ENCODE measurements at places on chromosomes 1 and 21. TPM values are rescaled to one million over a fixed set of nuclear protein-coding genes. Genes with fewer than 3 reads are reported as not detected.

CELA2B gene
- polyA plus RNA-seq, result not detected

TCHHL1 gene
- not detected for polyA plus RNA-seq

SIM2 gene
- 6.5 TPM for polyA plus RNA-seq

ILDR2 gene
- polyA plus RNA-seq, result 1.5 TPM

GRCh38 chr1:116737020-116737854 is 17.0 kb upstream of the CD2 start:
- peak; percentile 74 for DNase-seq

- DNase-seq, result no peak
Measured at GRCh38 chr1:157085421-157085820, 14.2 kb downstream of the ETV3L start.

DNA sequence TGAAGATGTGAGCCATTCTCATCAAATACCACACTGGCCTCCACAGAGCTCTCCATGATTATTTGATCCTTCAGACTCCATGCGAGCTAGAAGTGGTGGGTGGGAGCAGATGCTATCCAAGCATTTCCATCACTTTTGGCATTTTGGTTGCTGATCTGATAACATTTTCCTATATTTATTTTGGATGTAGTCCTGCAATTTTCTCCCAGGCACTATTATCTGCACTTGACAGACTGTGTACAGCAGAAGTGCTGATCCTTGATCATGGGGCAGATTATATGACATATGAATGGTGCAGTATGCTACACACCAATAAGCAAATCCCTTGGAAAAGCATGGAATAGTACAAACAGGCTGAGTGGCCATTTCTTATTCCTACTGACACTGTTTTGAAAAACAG is 167.6 kb upstream of the LRRC7 start:
- no peak for DNase-seq

DNA sequence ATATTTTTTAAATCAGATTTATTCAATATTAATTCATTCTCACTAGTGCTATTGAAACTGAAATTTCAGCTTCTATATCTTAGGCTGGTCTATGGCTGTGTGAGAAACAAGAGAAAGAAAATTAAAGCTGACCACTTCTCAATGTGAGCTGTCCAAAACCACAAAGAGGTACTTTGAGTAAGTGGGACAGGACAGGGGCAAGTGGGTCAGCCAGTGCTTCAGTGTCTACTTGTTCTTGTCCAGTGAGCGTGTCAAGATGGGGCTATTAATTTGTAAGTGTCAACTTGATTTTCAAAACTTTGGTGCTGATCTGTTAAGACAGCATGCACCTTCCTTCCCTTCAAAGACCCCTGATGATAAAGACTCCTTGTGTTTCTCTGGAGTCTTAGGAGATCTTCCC is 533.9 kb downstream of the PLPP3 start:
- no peak for DNase-seq

- DNase-seq, result no peak
Measured at GRCh38 chr21:46081022-46081861, 16.7 kb upstream of the COL6A2 start.

DNA sequence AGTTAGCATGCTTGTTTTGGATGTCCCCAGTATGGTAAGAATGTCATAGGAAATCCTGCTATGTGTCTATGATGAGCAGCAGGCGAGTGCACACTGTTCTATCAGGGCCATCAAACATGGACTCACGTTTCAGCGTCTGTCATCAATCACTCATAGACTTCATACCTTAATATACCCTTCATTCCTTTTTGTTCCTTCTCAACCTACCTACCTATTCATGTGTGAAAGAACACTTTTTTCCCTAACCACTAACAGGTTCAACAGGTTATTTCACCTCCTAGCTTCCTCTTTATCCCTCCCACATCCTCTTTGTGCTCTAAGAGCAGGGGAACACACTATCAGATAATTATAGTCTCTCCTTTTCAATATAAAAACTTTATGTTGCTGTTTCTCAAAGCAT is 300.6 kb downstream of the TM2D1 start:
- DNase-seq, result no peak

DNA sequence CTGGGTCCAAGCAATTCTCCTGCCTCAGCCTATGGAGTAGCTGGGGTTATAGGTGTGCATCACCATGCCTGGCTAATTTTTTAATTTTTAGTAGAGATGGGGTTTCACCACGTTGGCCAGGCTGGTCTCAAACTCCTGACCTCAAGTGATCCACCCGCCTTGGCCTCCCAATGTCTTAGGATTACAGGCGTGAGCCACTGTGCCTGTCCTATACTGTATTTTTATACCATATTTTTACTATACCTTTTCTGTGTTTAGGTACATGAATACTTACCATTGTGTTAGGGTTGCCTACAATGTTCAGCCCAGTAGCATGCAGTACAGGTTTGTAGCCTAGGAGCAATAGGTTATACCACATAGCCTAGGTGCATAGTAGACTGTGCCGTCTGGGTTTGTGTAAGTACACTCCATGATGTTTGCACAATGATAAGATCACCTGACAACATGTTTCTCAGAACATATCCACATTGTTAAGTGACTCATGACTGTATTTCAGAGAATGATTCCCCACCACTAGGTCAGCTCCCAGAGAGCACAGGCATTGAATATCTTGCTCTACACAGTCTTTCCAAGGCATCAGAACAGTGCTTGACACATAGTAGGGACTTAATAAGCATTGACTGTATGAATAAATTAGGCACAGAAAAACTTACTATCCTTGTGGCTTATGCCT is 6.0 kb upstream of the CITED4 start:
- no peak for DNase-seq

GRCh38 chr1:167926486-167926997 is 9.9 kb upstream of the DCAF6 start:
- DNase-seq, result no peak

DNA sequence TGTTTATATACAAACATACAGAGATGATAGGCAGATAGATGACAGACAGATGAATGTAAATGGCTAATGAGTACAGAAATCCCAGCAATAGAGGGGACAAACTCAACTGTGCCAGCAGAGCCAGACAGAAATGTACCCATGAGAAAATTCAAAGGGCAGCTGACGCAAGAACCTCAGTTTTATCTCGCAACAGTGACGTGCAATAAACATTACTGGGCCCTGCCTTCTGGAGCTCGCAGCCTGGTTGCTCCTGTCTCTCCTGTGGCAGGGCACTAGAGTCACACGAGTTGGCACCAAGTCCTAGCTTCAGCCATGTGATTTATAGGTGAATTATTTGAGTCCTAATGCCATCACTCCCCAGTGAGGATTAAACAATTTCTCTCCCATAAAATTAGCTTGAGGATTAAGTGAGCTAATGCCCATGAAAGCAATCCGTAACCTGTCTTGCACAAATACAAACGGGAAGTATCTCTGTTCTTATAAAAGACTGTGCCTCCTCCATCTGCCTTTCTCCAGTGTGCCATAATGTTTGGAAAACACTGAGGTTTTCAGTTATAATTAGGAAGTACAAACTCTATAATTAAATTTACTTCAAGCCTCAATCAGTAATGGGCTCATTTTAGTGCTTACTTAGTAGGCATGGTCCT is 50.7 kb downstream of the VAV3 start:
- no peak for DNase-seq

GRCh38 chr21:28548291-28548690 is 444.4 kb downstream of the LTN1 start:
- DNase-seq, result no peak

DNA sequence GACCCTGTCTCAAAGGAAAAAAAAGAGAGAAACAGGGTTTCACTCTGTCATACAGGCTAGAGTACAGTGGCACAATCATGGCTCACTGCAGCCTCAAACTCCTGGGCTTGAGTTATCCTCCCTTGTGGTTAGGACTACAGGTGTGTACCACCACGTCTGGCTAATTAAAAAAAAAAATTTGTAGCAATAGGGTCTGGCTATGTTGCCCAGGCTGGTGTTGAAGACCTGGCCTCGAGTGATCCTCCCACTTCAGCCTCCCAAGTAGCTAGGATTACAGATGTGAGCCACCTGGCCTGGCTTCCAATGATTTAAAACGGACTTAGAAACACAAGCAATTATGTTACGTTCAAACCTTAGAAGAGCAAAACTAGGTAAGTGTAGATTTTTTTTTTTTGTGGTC is 22.1 kb downstream of the GOLPH3L start:
- DNase-seq, result no peak

GRCh38 chr1:212967801-212968200 is 17.5 kb downstream of the VASH2 start:
- peak; percentile 34 for DNase-seq

DNA sequence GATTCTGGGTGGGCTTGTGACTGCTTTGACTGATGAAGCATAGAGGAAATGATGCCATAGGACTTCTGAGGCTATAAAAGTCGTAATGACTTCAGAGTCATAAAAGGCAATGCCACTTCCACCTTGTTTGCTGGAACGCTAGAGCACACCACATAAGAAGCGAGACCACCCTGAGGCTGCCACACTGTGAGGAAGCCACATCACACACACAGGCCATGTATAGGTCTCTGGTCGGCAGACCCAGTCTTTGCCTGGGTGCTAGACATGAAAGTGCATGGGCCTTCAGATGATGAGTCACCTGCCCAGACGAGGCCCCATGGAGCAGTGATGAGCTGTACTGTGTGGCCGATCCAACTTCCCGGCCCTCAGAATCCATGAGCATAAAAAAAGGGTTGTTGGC is 14.2 kb upstream of the KANK4 start:
- peak; percentile 58 for DNase-seq

GRCh38 chr1:222877854-222878253 is 63.0 kb downstream of the DISP1 start:
- no peak for DNase-seq

GRCh38 chr1:98949166-98949565 is 55.5 kb downstream of the PLPPR5 start:
- DNase-seq, result no peak

DNA sequence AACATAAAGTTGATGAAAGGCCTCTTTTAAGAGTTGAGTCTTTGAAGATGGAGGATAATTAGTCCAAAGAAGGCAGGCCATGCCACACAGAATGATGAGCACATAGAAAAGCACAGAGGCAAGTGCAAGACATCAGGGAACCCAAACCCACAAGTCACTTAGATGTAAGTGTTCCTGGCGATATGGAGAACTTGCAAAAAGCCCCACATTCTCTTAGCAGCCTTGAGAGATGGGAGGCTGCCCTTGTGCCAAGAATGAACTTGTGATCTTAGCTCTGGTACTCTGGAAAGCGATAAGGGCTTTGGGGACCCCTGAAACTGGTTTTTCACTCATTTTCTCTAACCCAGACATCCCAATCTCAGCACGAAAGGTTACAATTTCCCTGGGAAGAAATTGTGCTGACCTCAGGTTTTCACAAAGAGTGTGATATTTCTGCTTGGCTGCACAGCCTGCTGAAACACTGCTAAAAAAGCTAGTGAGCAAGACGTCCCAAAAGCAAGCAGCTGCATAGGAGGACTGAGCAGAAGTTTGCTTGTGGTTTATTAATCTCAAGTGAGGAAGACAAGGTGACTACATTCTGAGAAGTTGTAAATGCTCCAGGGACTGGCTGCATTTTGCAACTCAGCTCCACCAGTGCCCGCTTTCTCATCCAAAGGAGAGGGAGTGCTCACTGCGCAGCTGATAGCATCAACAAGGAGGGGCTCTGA is 496.9 kb upstream of the CAMK1G start:
- DNase-seq, result peak; percentile 18

GRCh38 chr1:1153874-1154273 is 19.8 kb upstream of the TTLL10 start:
- no peak for DNase-seq

DNA sequence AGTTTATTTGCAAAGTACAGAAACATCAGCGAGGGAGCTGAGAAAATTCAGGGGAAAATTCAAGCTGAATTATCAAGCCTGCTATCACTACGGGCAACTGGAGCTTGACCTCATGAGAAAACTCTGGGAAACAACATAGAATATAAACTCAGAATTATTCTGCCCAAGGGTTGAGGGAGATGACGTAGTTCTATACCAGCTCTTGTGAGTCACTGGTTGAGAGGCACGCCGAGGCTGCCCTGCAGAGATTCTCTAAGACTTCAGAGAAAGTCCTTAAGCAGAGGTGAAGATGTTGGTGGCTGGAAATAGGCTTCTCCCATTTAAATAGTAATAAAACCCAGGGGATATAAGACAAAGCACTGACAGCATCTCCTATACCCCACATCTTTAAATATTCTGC is 12.3 kb downstream of the SYDE2 start:
- DNase-seq, result no peak

DNA sequence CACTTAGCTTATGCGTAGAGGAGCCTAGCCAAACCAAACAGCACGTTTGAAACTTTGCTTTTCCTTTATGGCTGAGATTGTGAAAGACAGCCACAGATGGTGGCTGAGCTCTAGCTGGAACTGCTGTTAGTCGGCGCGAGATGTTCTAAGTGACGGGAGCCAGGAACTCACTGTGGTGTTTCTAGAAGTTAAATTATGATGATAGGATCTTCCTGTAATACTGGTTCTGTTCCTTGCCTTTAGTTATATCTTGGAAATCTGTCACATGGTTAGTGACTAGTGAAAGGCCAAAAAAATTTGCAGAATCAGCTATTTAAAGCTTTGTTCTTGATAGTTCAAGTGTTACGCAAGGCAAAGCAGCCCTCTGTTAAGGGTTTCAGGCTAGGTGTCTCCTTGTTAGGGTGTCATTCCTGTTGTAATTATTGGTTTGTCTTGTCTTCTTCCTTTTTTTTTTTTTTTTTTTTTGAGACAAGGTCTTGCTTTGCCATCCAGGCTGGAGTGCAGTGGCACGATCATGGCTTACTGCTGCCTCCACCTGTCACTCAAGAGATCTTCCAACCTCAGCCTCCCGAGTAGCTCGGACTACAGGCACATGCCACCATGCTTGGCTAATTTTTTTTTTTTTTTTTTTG is 22.6 kb downstream of the AK4 start:
- DNase-seq, result no peak

DNA sequence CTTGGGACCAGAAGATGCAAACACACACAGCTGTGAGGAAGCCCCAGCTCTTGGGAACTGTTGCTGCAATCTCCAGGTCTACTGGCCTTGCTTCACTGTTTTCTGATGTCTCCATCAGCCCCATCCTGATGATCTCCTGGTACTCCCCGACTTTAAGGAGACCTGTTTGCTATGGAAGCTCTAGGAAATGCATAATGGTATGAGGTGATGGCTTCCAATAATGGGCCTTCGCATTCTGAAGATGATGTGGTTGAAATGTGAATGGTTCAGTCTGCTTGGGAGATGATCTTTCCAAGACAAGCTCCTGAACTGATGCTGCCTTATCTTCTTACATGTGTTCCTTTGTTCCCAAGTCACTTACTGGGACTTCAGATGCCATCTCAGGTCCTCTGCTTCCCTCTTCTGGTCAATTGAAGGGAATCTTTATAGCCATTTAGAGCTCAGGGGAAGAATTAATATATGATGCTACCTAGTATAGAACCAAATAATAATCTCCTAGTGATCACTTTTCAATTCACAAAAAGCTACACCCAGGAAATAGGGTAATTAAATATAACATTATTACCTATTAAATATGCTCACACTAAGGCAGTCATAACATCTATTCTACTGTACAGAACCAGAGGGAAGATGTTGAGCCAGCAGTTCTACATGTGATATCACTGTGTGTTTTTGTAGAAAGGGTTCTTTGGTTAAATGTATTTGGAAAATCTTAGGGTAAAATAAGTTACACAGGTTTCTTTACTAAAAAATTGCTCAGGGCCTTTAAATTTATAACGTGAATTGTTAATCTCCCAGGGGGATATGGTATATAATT is 73.9 kb upstream of the VTCN1 start:
- DNase-seq, result peak; percentile 77
